ENCODE measurements at places on chromosomes 7 and 10.
A peak's percentile ranks its signal among the peaks of the same experiment; 100 is the strongest.

DNA sequence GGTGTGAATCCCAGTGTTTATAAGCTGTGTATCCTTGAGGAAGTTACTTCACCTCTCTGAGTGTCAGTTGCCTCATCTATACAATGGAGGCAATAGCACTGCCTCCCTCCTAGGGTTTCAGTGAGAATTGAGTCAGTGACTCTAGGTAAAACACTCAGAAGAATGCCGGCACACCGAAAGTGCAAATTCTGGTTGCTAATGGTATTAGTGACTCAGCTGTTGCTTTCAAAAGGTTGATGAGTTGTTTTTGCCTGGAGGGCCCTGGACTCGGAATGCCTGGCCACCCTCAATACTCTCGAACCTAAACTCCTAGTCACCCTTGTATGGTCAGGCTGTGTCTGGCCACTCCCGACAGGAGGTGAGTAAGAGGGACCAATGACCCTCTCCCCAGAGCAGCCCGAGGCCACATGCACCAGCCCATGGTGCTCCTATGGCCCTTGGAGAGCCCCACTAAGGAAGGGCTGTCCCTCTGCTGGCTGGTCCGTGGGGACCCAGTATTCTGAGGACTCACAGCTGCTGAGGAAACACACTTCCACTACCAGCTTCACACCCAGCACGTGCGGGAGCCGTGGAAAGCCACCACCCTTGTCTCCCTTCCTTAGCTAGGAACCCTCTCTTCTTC is 60.2 kb downstream of the CALML3 start:
- DNase-seq: no peak

- DNase-seq: no peak
Measured at GRCh38 chr7:158309868-158310763, 277.5 kb downstream of the PTPRN2 start.

DNA sequence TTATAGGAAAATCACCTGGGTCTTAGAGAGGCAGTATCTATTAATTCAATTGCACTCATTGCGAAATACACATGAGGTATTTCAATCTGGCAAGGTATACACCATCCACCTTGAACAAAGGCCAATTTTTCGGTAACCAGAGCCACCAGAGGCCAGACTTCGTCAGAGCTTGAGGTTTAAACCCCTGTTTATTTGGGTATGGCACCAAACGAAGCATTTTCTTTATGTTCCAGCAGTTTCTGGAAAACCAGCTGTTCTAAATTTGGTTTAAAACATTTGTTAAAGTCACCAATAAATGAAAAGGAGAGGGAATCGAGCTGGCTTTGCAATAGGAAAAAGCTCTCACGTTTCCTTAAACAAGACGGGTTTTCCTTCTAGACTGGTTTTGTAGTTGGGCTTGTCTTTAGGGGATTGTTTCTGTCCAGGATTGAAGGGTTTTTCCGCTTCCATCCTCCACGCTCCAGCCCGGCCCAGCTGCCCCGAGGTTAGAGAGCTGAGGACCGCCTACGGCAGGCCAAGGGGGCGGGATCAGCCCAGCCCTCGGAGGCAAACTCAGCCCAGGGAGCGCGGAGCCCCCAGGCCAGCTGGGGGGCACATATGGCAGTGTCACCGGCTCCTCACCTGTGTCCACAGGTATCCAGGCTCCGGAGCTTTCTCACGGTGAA is 539.4 kb upstream of the MGMT start:
- no peak for DNase-seq

DNA sequence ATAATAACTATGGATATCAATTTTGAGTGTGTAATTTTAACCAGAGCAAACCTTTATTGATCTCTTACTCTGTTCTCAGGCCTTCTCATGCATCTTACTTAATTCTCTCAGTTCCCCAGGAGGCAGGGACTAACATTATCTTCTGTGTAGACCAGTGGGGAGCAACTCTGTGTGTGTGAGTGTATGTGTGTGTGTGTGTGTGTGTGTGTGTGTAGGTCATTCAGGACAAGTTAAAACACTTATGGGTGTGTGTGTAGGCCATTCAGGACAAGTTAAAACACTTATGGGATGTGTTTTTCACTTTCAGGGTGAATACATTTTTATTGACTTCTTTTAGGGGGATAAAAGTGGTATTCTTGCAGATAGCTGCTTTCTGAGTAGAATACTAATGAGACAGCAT is 145.0 kb downstream of the ADAM12 start:
- no peak for DNase-seq

- DNase-seq: no peak
Measured at GRCh38 chr7:39620486-39620885, 2.9 kb upstream of the RALA start.

- DNase-seq: no peak
Measured at GRCh38 chr7:90657481-90657880, 61.4 kb downstream of the CDK14 start.

GRCh38 chr7:157617401-157617800 is 280.6 kb downstream of the DNAJB6 start:
- no peak for DNase-seq

- peak; percentile 74 for DNase-seq
Measured at GRCh38 chr10:45000752-45001380, at the start of gene ZNF22. Gene ZNF22, plus strand, starts transcription at chr10:45000923. Its CDS starts 2,446 bp downstream, at chr10:45003369.

DNA sequence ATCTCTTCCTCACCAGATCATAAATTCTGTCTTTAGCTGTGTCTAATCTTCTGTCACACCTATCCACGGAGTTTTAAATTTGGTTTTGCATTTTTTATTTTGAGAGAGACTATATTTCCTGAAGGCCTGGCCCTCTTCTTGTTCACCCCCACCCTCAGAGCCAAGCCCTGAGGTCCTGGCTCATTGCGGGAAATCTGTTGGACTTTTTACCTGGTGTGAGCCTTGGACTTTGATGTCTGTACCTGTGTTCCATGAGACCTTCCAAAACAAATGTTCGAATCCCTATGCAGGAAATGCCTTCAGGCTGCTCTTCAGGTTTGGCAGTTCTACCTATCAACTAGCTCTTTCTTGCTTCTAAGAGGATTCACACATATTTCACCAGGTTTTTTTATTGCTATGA is 175.2 kb upstream of the GRB10 start:
- no peak for DNase-seq

DNA sequence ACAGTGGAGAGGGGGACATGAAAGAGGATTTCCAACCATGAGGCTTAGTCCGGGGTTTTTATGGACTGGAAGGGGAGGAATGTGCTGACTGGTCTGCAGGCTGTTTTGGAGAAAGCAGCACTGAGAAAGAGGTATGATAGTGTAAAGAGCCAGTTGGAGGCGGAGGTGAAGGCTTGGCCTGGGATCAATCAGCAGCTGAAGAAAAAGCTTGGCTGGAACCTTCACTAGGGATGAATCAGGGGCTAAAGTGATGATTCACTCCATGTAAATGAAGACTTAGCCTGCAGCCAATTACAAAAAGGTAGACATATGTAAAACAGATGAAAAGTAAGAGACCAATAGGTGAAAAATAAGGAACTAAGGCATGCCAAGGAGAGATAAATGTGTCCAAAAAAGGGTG is 1382.6 kb downstream of the GATA3 start:
- no peak for DNase-seq

DNA sequence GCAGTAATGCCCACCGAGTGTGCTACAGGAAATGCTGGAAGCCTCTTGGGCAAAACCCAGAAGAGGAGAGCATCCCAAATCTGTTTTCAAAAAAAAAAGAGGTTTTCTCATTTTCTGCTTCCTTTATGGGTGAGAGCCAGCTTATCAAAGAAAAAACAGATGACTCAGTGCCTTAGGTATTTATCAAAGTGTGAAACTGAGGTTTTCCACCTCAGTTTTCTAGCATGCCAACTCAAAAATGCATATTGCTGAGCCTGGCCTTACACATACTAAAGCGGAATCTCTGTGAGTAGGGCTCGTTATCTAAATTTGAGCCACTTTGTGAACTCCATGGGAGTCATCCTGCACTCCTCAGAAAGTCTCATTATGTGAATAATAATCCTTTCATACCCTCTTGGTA is 705.1 kb downstream of the SUGCT start:
- no peak for DNase-seq

DNA sequence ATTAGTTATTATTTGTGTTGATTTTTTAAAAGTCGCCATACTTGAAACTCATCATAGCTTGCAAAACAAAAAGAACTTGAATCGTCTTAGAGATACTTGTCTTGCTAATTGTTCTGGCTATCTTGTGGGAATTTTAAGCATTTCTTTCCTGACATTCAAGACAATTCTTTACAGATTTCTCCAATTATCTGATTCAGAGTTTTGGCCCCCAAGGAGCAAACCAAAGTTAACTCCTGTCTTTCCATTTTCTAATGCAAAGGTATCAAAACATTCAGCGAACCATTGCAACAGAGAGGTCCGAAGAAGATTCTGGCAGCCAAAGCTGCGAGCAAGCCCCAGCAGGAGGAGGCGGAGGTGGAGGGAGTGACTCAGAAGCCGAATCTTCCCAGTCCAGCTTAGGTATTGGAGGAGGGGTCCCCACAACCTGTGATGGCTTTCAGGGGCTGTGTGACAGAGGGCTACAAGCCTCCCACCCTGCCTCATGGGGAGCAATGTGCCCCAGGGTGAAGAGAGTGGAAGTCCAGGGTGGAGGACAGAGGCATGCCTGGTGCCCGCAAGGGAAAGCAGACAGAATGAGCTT is 119.4 kb upstream of the STK17A start:
- no peak for DNase-seq

DNA sequence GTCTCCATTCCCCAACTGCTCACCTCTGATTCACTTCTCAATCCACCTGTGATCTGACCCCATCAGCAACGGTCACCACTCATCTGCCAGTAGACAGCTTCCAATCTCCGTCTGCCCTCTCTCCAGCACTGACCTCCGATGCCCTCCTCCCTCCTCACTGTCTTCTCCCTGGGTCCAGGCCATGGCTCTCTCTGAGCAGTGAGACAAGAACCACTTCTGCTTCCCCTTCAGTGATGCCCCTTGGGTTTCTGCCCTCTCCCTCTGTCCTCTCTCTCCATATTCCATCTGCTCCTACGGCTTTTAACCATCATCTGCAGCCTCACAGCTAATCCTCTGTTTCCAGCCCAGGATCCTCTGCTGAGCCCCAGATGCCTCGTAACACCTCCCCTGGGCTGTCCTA is 55.5 kb upstream of the OPALIN start:
- DNase-seq: no peak

DNA sequence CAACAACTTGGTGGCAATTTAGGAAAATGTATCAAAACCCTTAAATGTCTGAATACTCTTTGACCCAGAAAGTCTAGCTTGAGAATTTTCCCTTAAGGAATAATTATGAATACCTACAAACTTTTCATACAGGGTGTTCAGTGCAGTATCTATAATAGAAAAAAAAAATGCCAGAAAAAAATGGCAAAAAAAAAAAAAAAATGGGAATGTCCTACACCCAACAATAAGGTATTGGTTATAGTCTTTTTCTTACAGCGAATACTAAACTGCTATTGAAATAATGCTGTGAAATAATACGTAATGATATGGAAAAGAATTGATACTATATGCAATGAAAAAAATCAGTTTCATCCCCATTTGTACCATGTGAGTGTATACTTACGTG is 44.3 kb downstream of the ZNF800 start:
- no peak for DNase-seq

Data from activated naive CD4-positive, alpha-beta T cell treated with anti-CD3 and anti-CD28 coated beads, Interleukin-2, amount 10 ng/mL, durations not matched to agents 7 days and 5 days (primary cell).